ENCODE measurements at places on chromosomes 11 and 22.

- no peak for DNase-seq
Observed at GRCh38 chr11:2325719-2326118, 23.9 kb downstream of the TSPAN32 start.

DNA sequence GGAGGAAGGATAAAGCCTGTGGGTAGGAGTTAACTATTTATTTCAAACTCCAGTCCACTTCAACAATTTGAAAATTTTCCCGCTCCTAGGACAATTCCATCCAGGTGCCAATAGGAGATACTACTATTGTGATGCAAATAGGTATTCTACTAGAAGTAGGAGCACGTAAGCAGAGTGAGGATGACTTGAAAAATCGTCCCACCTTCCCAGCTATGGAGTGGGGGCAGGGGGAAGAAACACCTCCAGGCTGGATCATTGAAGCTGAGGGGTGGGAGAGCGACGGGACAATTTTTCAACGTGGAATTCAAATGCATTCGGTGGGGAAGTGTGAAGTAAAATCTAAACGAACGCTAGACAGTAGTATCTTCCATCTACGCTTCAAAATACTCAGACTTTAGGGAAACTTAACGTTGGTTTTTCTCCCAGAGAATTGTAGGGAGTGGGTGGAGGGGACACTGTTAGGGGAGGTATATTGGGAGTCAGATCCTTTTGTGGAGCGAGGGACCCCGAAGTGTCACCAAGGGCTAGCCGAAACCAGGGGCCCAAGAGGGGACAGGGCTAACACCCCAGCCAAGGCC lies 523 bp upstream of the ARHGAP42 start:
- DNase-seq, result no peak

GRCh38 chr11:102172127-102172848 lies 62.0 kb downstream of the YAP1 start:
- DNase-seq, result no peak

GRCh38 chr11:124079631-124080326 lies 35.5 kb upstream of the VWA5A start:
- DNase-seq, result no peak

- DNase-seq, result no peak
Observed at GRCh38 chr11:106468086-106468485, 390.6 kb downstream of the AASDHPPT start.

GRCh38 chr22:47036936-47037485 lies 274.6 kb downstream of the TBC1D22A start:
- DNase-seq, result no peak

DNA sequence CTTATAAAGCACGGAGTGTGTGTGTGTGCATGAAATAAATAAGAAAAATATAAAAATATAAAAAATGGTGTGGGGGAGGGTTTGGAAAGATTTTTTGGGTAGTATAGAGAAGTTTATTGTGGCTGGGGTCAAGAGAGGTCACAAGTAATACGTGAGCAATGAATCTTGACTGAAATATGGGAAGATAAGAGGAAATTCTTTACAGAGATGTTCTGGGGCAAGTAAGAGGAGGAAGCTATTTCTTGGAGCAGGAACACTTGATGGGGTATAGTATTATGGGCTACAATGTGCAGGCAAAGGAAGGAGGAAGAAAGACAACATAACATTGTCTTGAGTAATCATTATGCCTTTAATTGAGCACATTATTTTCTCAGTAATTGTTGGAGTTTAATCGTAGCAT lies 2.1 kb downstream of the HBD start:
- no peak for DNase-seq

- DNase-seq, result no peak
Observed at GRCh38 chr11:128689948-128690664, 3.8 kb upstream of the FLI1 start.

GRCh38 chr11:72160319-72160718 lies 24.8 kb downstream of the FOLR3 start:
- DNase-seq, result no peak

DNA sequence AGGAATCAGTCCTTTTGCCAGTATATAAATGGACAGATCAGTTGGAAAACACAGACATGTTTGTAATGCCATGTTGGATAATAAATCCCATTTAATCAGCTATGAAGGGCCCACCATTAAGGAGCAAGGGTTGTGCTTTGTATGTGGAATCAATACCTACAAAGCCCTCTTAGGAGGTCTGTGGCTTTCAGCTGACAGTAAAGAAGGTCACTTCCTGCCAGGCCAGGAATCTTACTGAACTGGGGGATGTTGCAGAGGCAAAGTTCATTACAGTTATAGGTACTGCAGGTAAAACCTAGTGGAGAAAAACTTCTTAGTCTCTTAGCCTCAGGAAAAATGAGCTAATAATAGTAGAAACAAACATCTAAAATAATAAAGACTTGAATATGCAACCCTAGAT lies 129.5 kb downstream of the FAM76B start:
- DNase-seq, result no peak

- DNase-seq, result no peak
Observed at GRCh38 chr11:1470681-1471611, 15.6 kb downstream of the MOB2 start.

GRCh38 chr11:14190992-14191778 lies 167.8 kb downstream of the RRAS2 start:
- no peak for DNase-seq

DNA sequence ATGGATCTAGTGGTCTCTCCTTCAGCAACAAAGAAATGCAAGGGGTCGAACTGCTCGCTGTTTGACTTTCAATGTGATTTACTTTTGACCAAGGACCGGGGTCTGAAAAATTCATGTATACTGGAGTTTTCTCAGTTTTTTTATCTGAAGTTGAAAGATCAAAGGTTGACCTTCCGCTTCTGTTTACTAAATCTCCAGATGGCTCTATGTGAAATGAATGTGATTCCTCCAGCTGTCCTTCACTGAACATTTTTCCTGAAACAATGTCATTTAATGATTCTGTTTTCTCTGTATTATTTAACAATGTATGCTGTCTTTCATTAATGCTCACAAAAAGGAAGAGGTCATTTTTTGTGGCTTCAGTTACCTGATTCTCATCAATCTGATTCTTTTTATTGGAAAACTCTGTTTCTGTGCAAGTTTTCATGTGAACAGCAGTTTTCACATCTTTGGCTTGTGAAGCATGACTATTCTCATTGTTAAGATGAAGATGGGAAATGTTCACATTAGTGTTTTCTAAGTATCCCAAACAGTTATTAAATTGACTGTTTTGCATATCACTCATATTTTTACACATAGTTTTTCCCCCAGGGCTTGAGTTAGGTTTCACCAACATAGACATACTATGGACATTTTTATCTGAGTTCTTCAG lies 30.0 kb downstream of the EIF3M start:
- no peak for DNase-seq

DNA sequence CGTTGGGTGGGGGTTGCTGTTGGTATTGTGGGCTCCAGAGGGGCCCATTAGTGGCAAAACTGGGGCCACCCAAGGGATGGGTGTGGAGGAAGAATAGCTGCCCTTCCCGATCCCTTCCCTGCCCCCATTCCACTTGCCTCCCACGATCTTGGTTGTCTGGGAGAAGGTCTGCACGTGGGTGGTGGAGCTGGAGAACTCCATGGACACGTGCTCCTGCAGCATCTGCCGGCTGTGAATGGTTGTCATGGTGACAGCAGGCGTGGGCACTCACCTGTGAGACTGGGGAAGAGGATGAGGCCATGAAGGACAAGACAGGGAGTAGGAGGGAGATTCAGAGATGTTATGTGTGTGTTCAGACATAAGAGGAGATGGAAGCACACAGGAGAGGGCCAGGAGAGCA lies 2.0 kb downstream of the IGSF22 start:
- DNase-seq, result no peak

DNA sequence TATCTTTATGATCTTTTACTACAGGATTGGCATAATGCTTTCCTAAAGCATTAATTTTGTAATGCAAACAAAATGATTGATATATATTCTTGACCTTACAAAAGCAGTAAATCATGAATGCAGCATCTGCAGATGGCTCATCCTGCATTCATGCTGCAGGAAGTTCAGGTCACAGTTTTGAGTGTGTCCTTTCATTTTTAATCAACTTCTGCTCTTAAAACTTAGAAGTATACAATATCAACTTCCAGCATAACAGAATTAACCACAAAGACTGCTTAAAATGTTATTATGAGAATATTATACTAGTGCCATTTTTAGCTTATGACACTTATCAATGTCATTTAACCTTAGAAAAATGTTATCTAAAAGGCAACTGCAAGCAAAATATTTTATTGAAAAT lies 54.0 kb downstream of the SLC36A4 start:
- DNase-seq, result no peak

DNA sequence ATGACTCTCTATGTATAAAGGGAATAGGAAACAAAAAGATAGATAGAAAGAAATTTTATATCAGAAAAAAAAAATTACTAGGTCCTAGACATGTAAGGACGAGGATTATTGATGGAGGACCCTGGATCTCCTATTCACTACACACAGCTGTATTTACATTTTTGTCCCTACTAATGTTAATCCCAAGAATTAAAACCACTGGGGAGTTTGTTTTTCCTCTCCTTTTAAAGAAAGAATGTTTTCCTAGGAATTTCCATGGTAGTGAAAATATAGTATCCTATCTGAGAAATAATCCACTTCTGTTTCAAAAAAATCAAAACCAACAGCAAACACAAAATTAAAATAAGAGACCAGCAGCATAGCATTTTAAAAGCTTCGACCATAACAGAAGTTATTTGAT lies 41.1 kb downstream of the PDGFD start:
- DNase-seq, result no peak

GRCh38 chr11:70782401-70782913 lies 384.1 kb downstream of the CTTN start:
- no peak for DNase-seq

DNA sequence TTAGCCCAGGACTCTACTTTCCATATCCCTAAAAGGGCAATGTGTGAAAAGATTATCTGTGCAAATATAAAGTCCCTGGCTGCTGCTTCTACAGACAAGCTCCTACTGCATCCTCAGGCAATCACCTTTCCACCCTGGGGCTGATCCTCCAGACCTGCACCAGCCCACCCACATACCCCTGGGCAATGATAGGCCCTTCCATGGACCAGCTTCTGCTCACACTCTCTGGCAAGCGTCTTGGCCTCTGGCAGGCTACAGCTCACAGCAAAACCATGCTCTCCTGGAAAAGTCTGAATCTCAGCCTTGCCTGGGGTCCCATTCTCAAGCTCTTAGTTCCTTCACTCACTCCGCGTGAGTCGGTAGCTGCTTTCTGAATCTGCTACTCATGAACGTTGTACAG lies 69.5 kb downstream of the IGLL5 start:
- DNase-seq, result no peak

DNA sequence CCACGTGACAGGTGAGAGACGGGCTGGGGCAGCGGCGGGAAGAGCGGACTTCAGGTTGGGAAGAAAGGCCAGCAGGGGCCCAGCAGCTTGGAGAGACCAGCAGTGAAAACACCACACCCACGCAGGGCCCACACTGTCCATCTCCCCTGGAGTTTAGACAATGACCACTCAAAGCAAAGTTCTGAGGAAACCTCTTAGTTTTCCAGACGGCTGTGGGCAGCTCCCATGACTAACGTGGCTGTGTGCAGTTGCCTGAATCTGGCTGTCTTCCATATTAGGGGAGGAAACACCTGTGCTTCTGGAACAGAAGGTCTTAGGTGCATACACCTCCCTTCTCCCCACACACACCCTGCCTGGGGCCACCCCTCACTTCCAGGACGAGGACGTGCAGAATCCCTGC lies 70.6 kb upstream of the TTLL12 start:
- no peak for DNase-seq

GRCh38 chr11:109864834-109865547 lies 228.2 kb upstream of the ZC3H12C start:
- DNase-seq, result no peak

DNA sequence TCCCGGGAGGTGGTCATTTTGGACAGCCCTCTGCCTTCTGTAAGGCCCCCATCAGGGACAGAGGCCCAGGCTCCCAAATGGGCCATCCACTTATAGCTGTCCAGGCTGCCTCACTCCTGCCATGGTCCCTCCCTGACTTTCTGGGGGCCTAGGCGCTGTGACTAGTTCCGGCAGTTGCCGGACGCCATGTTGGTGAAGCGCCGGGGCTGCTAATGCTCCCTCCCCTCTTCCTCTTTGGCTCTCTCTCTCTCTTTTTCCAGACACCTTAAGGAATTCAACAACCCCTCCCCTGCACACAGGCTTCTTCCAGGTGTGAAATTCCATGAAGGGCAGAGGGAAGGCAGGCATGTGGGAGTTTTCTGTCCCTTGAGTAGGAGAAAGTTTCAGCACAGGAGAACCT lies 445.6 kb downstream of the SOX6 start:
- DNase-seq, result no peak

GRCh38 chr22:37904572-37905533 lies 1.2 kb upstream of the MICALL1 start:
- peak; percentile 41 for DNase-seq

- DNase-seq, result no peak
Observed at GRCh38 chr11:46408407-46408986, 16.9 kb upstream of the CHRM4 start.

DNA sequence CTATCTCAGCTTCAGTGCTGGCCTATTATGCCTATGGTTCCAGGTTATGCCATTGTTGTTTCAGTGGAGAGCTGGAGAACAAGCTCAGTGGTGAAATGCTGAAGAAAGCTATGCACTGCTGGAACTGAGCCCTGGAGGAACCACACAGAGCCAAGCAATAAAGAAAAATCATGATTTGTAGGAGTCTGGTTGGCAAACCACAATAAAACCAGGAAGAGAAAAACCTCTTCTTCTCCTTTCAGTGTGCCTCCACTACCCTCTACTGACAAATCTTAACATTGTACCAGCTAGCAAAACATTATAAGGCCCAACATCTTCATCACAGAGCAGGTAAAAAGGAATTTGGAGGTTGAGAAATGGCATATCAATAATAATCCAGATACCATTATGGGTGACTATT lies 5.3 kb downstream of the OR51F2 start:
- no peak for DNase-seq

GRCh38 chr11:120622189-120622875 lies 110.8 kb downstream of the GRIK4 start:
- DNase-seq, result no peak

DNA sequence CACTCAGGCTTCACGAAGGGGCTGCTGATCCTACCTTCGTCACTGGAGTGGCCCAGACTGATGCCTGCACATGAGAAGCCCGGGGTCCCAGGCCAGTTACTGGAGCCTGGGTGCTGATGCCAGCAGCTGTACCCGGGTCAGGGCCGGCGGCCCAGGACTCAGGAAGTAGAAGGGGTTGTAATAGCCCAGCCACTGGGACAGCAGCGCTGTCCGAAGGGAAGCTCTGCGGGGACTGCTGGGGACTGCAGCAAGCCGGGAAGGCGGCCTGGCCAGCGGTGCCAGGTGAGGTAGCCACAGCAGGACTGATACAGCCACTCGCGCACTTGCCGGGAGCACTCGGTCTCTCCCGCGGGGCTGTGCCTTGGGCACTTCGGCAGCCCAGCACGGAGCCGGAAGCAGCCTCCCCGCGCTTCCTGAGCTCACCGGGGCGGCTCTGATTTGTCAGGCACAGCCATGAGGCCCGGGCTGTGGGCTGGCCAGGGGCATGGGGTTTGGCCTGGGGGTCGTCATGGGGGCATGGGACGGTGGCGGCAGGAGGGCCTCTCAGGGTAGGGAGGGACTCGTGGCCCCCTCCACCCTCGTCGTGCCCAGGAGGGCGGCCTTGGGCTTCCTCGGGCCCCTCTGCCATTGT lies 13.9 kb upstream of the OR8K1 start:
- DNase-seq, result no peak

- no peak for DNase-seq
Observed at GRCh38 chr22:37569009-37569920, 9.0 kb downstream of the CDC42EP1 start.

All from activated CD4-positive, alpha-beta memory T cell treated with anti-CD3 and anti-CD28 coated beads for 36 hours (primary cell).